ENCODE measurements at places on chromosomes 4 and X. TPM values are rescaled to one million over a fixed set of nuclear protein-coding genes. Genes with fewer than 3 reads are reported as not detected.

Gene PDGFC
- 35.0 TPM for total RNA-seq

Gene NFXL1
- total RNA-seq: 23.7 TPM

Gene MAGEC3
- not detected for total RNA-seq

Gene SAGE1
- total RNA-seq: not detected

Gene XPNPEP2
- total RNA-seq: 2.2 TPM

Gene FATE1
- not detected for total RNA-seq

Gene APLN
- not detected for total RNA-seq

Measured in stomach (tissue), 19 donors.